Activated CD4-positive, alpha-beta T cell treated with anti-CD3 and anti-CD28 coated beads, Interleukin-2, amount 10 ng/mL, durations not matched to agents 24 days and 14 days (primary cell): ENCODE measurements at places on chromosomes 7 and 10. TPM values are rescaled to one million over a fixed set of nuclear protein-coding genes. Genes with fewer than 3 reads are reported as not detected.

Gene FAM180A
- total RNA-seq, result not detected in 2 replicates

Gene PON1
- not detected in 2 replicates for total RNA-seq

Gene STEAP4
- 0.52 and 0.58 TPM in 2 replicates for total RNA-seq

Gene GIMAP8
- total RNA-seq, result 7.9 and 8.5 TPM in 2 replicates

Gene TMEM229A
- total RNA-seq, result not detected in 2 replicates

Gene ASB10
- not detected in 2 replicates for total RNA-seq

Gene MGAM2
- total RNA-seq, result not detected in 2 replicates

Gene TMEM270
- total RNA-seq, result not detected in 2 replicates

Gene PNLIPRP3
- total RNA-seq, result not detected in 2 replicates

Gene PPP1R17
- not detected in 2 replicates for total RNA-seq

Gene NUDT13
- total RNA-seq, result 0.80 and 0.91 TPM in 2 replicates

Gene LRRN3
- total RNA-seq, result 53.4 and 56.5 TPM in 2 replicates

Gene NEUROG3
- not detected in 2 replicates for total RNA-seq

Gene KAT6B
- 21.2 and 21.7 TPM in 2 replicates for total RNA-seq

Gene IQCE
- total RNA-seq, result 11.7 and 12.3 TPM in 2 replicates

Gene SMARCD3
- 2.2 and 2.9 TPM in 2 replicates for total RNA-seq
